ENCODE measurements at places on chromosomes 16 and 17.

GRCh38 chr16:23859713-23860269 lies 24.0 kb downstream of the PRKCB start:
- no peak for DNase-seq

GRCh38 chr16:19168371-19169081 lies 486 bp downstream of the SYT17 start:
- DNase-seq: no peak

DNA sequence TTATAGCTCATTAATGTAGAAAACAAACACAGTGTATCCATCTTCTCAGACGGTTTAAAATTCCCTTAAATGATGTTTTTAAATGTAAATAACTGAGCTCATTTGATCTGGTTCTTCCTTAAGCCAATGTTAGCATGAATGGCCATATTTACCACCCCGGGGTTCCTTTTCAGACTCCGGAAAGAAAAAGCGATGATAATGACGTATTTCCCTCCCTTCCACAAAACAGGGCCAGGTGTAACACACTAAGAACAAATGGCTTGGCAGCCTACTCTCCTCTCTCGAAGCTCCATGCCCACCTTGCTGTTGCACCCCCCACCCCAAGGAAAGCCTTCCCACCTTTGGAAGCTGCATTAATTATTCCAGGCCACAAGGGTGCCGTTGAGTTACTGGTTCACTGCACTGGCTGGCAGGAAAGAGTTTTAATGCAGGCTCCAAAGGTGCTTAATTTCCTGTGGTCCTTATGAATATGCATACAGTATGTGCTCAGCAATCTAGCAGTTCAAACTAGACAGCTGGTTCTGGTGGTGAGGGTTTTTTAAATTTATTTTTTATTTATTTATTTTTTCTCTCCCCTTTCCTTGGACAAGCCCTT lies 378.9 kb downstream of the WWOX start:
- DNase-seq: no peak

GRCh38 chr17:909642-910323 lies 69.8 kb downstream of the NXN start:
- no peak for DNase-seq

DNA sequence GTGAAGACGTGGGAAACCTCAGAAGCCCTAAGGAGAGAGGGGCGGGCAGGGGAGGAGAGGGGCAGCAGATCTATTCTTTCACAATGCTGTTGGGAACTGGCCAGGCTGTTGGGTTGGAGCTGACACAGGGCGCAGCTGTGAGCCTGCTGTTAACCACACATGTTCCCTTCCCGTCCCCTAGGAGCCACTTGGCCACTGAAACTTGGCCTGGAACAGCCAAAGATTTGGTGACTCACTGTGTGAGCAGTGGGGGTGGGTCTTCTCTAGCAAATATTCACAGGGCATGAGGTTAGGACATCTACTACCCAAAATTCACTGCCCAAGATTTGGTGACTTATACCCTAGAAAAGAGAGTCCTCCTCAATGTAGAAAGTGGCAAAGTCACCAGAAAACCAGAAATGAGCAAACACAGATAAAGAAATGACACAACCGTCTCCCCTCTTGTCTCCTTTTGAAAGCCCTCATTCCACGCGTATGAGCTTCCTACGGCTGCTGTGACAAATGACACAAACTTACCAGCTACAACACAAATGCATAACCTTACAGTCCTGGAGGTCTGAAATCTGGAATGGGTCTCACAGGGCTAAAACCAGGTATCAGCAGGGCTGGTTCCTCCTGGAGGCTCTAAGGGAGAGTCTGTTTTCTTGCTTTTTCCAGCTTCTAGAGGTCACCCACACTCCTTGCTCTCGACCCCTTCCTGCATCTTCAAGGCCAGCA lies 6.3 kb downstream of the TBC1D16 start:
- DNase-seq: no peak

- no peak for DNase-seq
Measured at GRCh38 chr17:72696156-72696555, 396.3 kb downstream of the SLC39A11 start.

DNA sequence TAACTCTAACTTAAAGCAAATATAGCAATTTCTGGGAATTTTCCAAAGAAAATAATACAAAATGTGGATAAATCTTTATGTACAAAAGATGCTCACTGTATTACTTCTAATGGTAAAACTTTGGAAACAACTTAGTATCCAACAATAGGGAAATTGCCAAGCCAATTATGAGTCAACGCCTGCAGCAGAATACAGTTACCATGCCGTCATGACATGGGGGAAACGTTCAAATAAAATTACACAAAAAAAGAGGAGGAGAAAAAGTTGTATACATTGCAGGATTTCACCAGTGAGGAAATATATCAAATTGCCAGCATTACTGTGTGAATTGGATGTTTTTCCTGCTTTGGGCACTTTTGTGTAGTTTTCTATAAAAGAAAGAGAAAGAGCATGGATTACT lies 469.6 kb downstream of the SOX9 start:
- DNase-seq: no peak

- peak; percentile 51 for DNase-seq
Measured at GRCh38 chr17:29566473-29567303, at the start of gene ABHD15. TSS of gene ABHD15 (minus strand) at chr17:29567037. CDS start at chr17:29566966, 71 bp downstream.

Data from stimulated activated CD4-positive, alpha-beta T cell treated with anti-CD3 and anti-CD28 coated beads, Interleukin-4, amount 100 ng/mL, for 24 hours (primary cell).